Neural crest cell (in vitro differentiated cells): ENCODE measurements at places on chromosomes 7 and 10. TPM values are rescaled to one million over a fixed set of nuclear protein-coding genes. Genes with fewer than 3 reads are reported as not detected.

DNA sequence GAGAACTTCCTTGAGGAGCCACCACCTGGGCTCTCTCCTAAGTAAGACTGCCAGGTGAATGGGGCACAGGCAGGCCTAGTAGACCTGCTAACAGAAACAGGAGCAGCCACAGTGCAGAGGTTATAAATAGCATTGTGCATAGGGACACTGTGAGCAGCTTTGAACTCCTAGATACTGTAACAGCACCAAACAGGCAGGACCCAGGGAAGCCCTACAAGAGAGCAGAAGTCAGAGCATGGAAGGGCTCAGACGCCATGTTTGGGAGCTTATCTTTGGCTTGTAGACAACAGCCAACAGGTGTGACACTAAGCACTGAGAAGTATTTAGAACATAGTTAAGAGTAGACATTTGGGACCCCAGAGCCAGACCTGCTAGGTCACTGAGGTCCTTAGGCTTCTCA, 14.5 kb downstream of the XRCC2 start:
- no peak overlapping the region for H3K27ac ChIP-seq
- peaks cover 25% of the 10 kb centered on the region for H3K36me3 ChIP-seq
- H3K4me1 ChIP-seq = peaks cover 4% of the 10 kb centered on the region
- no peak overlapping the region for H3K4me3 ChIP-seq

The PALD1 gene
- total RNA-seq = 14.1 and 14.3 TPM in 2 replicates

- H3K36me3 ChIP-seq = no peaks in the 10 kb centered on the region
- no peak for DNase-seq
- no peak overlapping the region for H3K27ac ChIP-seq
- peaks cover 34% of the 10 kb centered on the region for H3K27me3 ChIP-seq
- H3K4me3 ChIP-seq = no peak overlapping the region
Measured at GRCh38 chr7:83465643-83466042, 183.3 kb downstream of the SEMA3E start.

The PAPOLB gene
- 0.23 and 0.26 TPM in 2 replicates for total RNA-seq

The MNX1 gene
- total RNA-seq = 0.14 and 0.34 TPM in 2 replicates

The C7orf57 gene
- total RNA-seq = not detected in 2 replicates
